Adrenal gland (tissue), 19 donors: ENCODE measurements at places on chromosomes 5 and 9.

- no peak overlapping the region for H3K27ac ChIP-seq
- H3K27me3 ChIP-seq = no peaks in the 10 kb centered on the region
- H3K36me3 ChIP-seq = no peaks in the 10 kb centered on the region
- no peaks in the 10 kb centered on the region for H3K4me1 ChIP-seq
- no peak overlapping the region for H3K4me3 ChIP-seq
- DNase-seq = no peak
Observed at GRCh38 chr9:118444403-118444802, 740.2 kb downstream of the TLR4 start.

DNA sequence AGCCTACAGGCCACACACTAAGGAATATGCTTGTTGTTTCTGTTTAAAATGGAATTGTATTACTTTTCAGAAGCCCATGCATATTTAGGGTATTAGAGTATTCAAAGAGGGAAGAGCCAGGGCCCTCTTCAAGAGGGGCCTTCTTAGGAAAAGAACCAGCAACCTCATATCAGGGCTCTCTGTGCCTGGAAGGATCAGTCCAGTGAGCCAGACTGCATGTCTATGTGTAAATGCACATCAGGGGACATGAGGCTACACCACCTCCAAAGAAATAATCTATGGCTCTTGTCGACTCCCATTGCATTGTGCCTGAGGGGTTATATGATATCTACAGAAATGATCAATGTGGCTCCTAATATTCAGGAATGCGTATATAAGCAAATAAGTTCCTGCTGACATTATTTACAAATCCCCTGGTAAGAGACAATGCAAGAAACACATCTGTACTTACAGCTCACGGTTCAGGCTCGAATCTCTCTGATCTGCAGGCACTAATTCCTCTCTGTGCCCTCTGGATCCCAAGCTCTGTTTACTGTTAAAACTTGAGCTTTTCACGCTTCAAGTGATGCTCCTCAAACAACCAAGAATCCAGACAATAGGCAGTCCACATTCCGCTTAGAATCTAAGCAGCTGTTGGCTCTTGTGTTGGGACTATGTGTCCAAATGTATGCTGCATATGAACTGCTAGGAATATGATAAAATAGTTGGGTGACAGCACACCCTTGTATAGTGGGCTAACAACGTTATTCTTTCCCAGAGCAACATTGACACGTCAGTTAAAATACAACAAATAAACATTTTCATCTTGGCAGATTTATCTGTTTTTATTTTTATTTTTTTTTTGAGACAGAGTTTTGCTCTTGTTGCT lies 150.2 kb upstream of the KLF9 start:
- H3K36me3 ChIP-seq = no peaks in the 10 kb centered on the region
- no peaks in the 10 kb centered on the region for H3K4me1 ChIP-seq
- no peaks in the 10 kb centered on the region for H3K27me3 ChIP-seq
- H3K4me3 ChIP-seq = no peak overlapping the region

- no peaks in the 10 kb centered on the region for H3K36me3 ChIP-seq
- no peak overlapping the region for H3K4me3 ChIP-seq
- H3K27ac ChIP-seq = no peak overlapping the region
- H3K4me1 ChIP-seq = no peaks in the 10 kb centered on the region
- H3K27me3 ChIP-seq = no peaks in the 10 kb centered on the region
- DNase-seq = no peak
Observed at GRCh38 chr5:92554447-92555085, 1026.5 kb downstream of the NR2F1-AS1 start.

DNA sequence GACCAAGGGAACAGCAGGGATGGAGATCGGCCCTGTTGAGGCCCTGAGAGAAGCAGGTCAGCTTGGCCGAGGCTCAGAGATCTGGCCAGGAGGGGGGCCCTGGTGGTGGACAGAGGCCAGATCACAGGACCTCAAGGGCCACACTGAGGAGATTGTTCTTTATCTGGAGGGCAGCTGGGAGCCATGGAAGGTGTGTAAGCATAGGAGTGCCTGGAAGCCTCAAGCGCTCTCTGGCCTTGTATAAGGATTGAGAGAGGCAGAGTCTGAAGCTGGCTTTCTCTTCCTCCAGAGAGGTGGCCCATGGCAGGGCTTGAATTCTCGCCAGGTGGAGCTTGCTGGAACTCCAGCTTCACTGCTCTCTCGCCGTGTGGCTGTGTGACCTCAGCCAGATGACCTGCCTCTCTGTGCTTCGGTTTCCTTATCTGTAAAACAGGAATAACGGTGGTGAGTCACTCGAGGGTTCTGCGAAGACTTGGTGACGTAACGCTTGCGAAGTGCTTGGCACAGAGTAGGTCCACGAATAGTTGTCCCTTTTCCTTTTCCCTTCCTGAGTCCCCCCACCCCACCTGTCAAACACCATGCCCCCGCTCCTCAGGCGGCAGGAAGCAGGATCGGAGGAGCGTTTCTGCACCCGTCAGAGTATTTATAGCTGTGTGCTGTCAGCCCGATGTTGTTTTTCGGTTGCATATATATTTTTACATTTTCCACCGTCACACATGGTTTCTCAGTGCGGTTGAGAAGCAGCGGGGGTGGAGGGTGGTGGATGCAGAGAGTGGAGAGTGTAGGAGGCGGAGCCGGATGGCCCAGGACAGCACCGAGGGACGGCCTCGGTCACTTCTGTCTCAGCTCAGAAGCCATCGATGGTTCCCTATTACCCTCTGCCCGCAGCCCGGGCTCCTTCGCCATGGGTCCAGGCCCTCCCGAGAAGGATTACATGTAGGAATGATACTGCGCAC lies 17.0 kb upstream of the CRB2 start:
- H3K27me3 ChIP-seq = peaks cover 2% of the 10 kb centered on the region
- no peak overlapping the region for H3K4me3 ChIP-seq
- no peaks in the 10 kb centered on the region for H3K4me1 ChIP-seq
- no peak overlapping the region for H3K27ac ChIP-seq

DNA sequence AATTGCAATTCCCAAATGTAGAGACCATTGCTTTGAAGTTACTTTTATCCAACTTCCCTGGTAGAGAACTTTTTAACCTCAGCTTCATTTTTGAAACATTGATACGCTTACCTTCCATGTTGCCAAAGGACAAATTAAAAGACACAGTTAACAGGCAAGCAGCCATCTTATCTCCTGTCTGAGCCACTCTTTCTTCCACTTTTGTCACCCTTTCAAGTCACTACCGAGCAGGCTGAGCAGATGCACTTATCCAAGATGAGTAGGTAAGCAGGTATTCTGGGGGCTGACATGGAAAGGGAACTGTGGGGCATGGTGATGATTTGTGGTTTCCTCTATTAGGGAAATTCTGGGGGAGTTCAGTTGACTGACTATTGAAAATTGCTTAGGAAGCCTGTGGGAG lies 66.7 kb downstream of the DOCK2 start:
- no peak overlapping the region for H3K4me3 ChIP-seq
- H3K36me3 ChIP-seq = no peaks in the 10 kb centered on the region
- H3K27ac ChIP-seq = no peak overlapping the region
- no peaks in the 10 kb centered on the region for H3K27me3 ChIP-seq
- H3K4me1 ChIP-seq = peaks cover 17% of the 10 kb centered on the region
- DNase-seq = no peak

GRCh38 chr9:69937833-69938535 lies 105.7 kb upstream of the MAMDC2 start:
- H3K4me1 ChIP-seq = no peaks in the 10 kb centered on the region
- no peak overlapping the region for H3K4me3 ChIP-seq
- peak; percentile 4 for DNase-seq
- no peaks in the 10 kb centered on the region for H3K36me3 ChIP-seq
